ENCODE measurements at places on chromosomes 4 and X. TPM values are rescaled to one million over a fixed set of nuclear protein-coding genes. Genes with fewer than 3 reads are reported as not detected.

DNA sequence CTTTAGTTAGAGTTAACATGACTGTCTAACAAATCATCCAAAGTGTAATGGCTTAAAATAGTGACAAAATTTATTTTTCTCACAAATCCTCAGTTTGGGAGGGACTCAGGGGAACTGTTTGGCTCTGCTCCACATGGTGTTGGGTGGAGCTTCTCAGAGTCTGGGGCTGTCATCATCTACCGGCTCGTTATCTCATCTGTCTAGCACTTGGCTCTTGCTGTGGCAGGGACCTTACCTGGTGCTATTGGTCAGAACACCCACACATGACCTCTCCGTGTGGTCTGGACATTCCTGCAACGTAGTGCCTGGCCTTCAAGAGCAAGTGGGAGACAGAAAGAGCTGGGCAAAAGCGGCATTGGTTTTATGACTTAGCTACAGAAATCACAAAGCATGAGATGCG, 866.9 kb upstream of the FRG1 start:
- no peaks in the 10 kb centered on the region for H3K4me1 ChIP-seq
- no peaks in the 10 kb centered on the region for H3K27me3 ChIP-seq
- H3K36me3 ChIP-seq = no peaks in the 10 kb centered on the region
- H3K27ac ChIP-seq = no peak overlapping the region
- H3K4me3 ChIP-seq = no peak overlapping the region

DNA sequence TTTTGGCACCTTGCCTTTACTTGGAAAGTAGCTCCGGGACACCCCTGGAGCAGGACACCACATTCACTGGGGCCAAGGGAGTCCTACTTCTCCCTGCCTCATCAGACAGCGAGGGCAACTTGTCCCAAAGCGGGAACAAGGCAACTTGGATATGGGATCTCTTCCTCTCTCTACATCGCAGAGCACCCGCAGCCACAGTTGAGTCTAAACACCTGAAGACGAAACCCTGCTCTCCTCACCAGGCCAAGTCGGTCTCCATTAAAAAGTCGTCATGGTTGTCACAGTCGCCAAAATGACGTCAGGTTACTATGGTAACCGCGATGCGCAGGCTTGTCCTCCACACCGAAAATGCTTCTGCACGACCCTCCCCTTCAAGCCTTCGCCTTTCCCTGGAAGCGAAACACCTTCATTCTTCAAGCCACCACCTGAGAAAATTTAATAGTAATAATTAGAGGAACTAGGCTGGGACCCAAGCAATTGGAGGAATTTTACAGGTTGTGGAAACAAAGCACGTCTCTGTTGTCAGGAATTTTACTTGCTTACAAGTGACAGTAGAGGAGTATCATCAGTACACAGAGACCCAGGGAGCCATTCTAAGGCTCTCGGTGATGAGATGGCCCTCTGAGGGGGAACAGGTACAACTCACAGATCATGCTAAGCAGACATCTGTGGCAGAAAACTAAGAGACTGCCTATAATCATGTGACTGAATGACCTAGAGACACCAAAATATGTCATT, 30.5 kb upstream of the TCEAL4 start:
- H3K4me1 ChIP-seq = peaks cover 3% of the 10 kb centered on the region
- H3K4me3 ChIP-seq = peak overlapping the region; percentile 64
- no peak overlapping the region for H3K27ac ChIP-seq
- peaks cover 8% of the 10 kb centered on the region for H3K27me3 ChIP-seq
- no peaks in the 10 kb centered on the region for H3K36me3 ChIP-seq

- H3K36me3 ChIP-seq = no peaks in the 10 kb centered on the region
- H3K27me3 ChIP-seq = no peaks in the 10 kb centered on the region
- H3K4me1 ChIP-seq = no peaks in the 10 kb centered on the region
- DNase-seq = no peak
- H3K4me3 ChIP-seq = no peak overlapping the region
- no peak overlapping the region for H3K27ac ChIP-seq
Observed at GRCh38 chrX:36978886-36979285, 29.3 kb upstream of the FAM47C start.

DNA sequence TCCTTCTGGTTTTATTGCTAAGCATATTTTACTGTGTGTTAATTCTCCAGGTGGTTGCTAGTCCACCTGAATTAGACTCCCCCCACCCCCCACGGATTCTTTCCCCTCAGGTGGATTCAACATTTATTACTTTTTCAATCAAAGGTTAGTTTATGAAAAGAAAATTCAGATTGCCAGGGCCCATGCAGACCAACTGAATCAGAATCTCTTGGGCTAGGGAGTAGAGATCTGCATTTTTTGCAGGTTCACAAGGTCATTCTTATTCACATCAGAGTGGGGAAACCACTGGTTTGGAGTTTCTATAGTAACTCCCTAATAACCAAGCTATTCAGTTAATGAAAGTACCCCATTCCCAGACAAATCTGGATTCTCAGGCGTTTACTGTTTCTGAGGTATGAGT, 9.8 kb downstream of the TMEM255A start:
- no peaks in the 10 kb centered on the region for H3K36me3 ChIP-seq
- DNase-seq = no peak
- H3K4me1 ChIP-seq = no peaks in the 10 kb centered on the region
- H3K27me3 ChIP-seq = peaks cover 10% of the 10 kb centered on the region
- H3K27ac ChIP-seq = no peak overlapping the region
- no peak overlapping the region for H3K4me3 ChIP-seq

GRCh38 chr4:156118507-156119220, 165.0 kb upstream of the CTSO start:
- DNase-seq = no peak
- no peak overlapping the region for H3K27ac ChIP-seq
- no peaks in the 10 kb centered on the region for H3K27me3 ChIP-seq

GRCh38 chr4:24604558-24605214, 20.3 kb upstream of the DHX15 start:
- no peak overlapping the region for H3K4me3 ChIP-seq
- no peak overlapping the region for H3K27ac ChIP-seq
- DNase-seq = no peak

DNA sequence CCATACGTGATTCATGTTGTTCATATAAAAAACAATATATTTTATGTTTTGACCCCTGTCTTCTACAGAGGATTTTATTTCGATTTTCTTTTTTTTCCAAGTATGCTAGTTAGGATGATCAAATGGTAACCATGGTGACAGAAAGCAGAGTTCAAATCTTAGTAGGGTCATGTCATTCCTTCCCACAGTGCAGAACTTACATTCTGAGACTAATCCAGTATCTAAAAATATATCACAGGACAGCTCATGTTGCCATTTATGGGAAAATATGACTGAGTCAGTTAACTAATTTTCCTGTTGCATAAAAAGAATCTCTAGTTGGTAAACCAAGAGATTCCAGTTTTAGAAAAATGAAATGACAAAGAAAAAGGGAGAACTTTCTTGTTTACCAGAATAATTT, 209.5 kb downstream of the PARM1 start:
- H3K4me1 ChIP-seq = no peaks in the 10 kb centered on the region
- H3K36me3 ChIP-seq = no peaks in the 10 kb centered on the region
- H3K27me3 ChIP-seq = no peaks in the 10 kb centered on the region
- no peak overlapping the region for H3K27ac ChIP-seq

DNA sequence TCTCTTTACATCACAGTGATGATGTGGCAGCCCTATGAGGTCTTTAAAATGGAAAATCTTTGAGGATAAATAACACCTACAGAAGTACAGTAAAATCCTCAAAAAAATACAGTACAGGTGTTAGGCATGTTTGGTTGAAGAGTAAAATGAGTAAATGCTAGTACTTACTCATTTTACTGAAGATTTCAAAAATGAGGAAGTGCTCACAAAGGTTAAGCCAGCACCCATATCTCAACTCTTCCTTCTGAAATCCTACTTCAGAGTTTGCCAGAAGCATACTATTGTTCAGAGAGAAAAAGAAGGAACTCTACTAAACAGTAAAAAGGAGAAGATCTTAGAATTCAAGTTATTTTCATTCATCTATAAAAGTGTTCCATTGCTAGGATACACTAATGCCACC, 130.9 kb downstream of the CBR4 start:
- peaks cover 53% of the 10 kb centered on the region for H3K36me3 ChIP-seq
- H3K4me3 ChIP-seq = no peak overlapping the region
- no peak for DNase-seq
- no peaks in the 10 kb centered on the region for H3K27me3 ChIP-seq
- H3K27ac ChIP-seq = peak overlapping the region; percentile 38

- no peak overlapping the region for H3K4me3 ChIP-seq
- H3K27me3 ChIP-seq = no peaks in the 10 kb centered on the region
- no peaks in the 10 kb centered on the region for H3K4me1 ChIP-seq
- no peak overlapping the region for H3K27ac ChIP-seq
- DNase-seq = no peak
- no peaks in the 10 kb centered on the region for H3K36me3 ChIP-seq
Observed at GRCh38 chr4:163748449-163748848, 254.0 kb downstream of the TMA16 start.

DNA sequence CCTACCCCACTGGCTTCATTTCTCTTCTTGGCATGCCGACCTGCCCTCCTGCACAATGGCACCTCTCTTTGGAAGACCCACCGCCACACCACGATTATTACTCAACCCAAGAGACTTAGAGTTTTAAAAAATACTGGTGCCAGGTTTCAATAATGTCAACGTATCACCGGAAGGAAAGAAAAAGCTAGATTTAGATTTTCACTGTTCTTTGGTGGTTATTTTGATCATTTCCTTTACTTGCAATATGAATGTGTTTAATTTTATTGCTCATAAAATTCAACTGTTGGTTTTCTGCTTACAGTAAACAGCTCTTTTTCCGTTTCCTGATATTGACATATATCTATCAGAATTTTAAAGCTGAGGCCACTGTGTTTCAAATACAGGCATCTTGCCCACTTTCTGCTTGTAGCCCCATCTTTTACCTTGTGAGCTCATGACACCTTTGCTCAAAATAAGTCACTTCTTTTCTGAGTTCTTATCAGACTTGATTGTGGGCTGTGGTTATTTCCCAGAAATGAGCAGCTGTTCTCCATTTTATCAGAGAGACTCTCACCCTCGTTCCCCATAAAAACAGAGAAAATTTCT, 439.1 kb downstream of the INPP4B start:
- DNase-seq = no peak
- H3K4me3 ChIP-seq = peak overlapping the region; percentile 2
- peaks cover 52% of the 10 kb centered on the region for H3K4me1 ChIP-seq

DNA sequence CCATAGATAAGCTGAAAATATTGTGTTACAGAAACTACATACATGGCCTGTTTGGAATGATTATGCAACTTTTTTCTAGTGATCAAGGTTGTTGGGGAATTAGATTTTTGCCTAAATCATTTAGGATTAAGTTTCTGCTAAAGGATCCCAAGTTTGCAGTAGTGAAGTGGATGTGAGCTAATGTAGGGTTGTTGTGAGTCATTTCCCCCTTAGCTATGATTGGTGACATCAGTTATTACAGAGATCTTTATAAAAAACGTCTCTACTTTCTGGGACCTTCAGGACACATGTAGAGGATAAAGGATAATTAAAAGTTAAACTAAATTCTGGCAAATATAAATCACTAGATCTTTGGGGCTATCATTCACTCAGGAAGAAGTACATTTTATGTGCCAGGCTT, 133.3 kb downstream of the GATB start:
- H3K27me3 ChIP-seq = peaks cover 7% of the 10 kb centered on the region
- DNase-seq = peak; percentile 44
- no peak overlapping the region for H3K27ac ChIP-seq
- no peaks in the 10 kb centered on the region for H3K4me1 ChIP-seq
- H3K4me3 ChIP-seq = no peak overlapping the region
- no peaks in the 10 kb centered on the region for H3K36me3 ChIP-seq

GRCh38 chr4:28117084-28117682, 1256.5 kb downstream of the STIM2 start:
- H3K4me3 ChIP-seq = no peak overlapping the region
- no peak overlapping the region for H3K27ac ChIP-seq
- no peaks in the 10 kb centered on the region for H3K27me3 ChIP-seq
- H3K36me3 ChIP-seq = no peaks in the 10 kb centered on the region
- DNase-seq = no peak

GRCh38 chr4:2827874-2828751, 15.5 kb upstream of the ADD1 start:
- DNase-seq = peak; percentile 76
- H3K4me3 ChIP-seq = no peak overlapping the region
- peaks cover 45% of the 10 kb centered on the region for H3K36me3 ChIP-seq
- H3K27me3 ChIP-seq = no peaks in the 10 kb centered on the region

- no peaks in the 10 kb centered on the region for H3K27me3 ChIP-seq
- DNase-seq = peak; percentile 49
- no peaks in the 10 kb centered on the region for H3K4me1 ChIP-seq
- H3K27ac ChIP-seq = no peak overlapping the region
Observed at GRCh38 chr4:2295500-2295899, 33.6 kb upstream of the MXD4 start.

DNA sequence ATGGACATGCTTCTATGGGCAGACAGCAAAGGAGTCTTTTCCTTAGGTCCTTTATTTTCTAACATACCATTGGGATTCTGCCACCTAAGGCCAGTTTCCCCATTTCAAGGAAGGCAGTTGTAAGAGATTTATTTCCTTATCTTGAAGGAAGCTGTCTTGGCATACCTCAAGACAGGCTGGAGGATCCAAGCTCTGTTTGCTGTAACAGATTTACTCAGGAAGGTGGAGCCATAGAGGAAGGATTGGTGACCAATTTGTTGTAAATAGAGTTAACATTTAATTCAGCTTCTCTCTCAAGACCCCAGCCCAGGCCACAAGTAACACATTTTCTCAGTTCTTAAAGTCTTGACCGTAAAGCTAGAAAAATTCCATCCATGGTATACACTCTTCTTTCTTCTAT, 131.6 kb upstream of the TENM3 start:
- H3K27me3 ChIP-seq = no peaks in the 10 kb centered on the region
- H3K36me3 ChIP-seq = no peaks in the 10 kb centered on the region
- no peaks in the 10 kb centered on the region for H3K4me1 ChIP-seq

XK gene
- total RNA-seq = under 0.01 TPM

MAGEB10 gene
- total RNA-seq = not detected

BEX5 gene
- not detected for total RNA-seq

RBM46 gene
- total RNA-seq = not detected

PIR gene
- total RNA-seq = 15.9 TPM

BEND2 gene
- not detected for total RNA-seq

PIN4 gene
- 10.6 TPM for total RNA-seq

All from osteoblast (primary cell).